DMS 273 treated with DMSO at 0.1 percent for 48 hours (cell line): ENCODE measurements at places on chromosomes 13 and 19.

DNA sequence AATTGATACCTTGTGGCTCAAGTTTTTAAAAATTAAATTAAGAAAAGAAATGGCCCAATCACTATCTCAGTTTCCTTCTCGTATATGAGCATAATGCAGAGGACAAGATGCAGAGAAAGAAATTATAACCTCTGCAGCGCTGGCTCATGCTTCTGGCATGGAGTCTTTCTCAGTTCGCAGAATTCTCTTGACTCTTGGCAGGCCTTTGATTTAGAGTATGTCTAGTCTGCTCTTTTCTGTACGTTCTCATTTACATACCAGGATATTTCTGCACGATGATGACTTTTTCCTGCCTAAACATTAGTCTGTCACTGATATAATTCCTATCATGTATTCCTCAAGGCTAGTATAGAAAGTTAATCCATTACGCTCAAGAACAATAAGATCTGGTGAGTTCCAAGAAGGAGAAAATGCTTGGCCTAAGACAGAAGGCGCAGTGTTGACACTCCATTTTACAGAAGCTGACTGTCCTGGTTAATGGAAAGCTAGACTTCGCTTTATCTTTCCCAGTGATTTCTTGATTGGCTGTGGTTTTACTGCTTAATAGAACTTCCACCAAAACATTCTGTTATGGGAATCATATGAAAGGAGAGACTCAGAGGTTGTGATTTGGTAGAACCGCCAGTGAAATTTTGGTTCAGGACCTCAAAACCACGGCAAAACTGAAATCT is 1.7 kb upstream of the SMAD9 start:
- no peak for DNase-seq

DNA sequence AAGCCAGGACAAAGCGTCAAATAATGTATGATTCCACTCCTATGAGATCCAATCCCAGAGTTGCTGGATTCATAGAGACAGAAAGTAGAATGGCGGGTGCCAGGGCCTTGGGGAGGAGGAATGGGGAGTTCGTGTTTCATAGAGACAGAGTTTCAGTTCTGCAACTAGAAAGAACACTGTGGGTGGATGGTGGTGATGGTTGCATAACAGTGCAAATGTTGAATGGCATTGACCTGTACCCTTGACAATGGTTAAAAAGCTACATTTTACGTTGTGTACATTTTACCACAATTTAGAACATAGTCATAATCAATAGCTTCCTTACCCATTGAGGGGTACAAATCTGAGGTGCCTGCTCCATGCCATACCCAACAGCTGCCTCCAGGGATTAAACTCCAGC is 33.4 kb downstream of the MBD3L2B start:
- DNase-seq = no peak

GRCh38 chr13:71358218-71358617 is 508.8 kb downstream of the DACH1 start:
- DNase-seq = no peak

DNA sequence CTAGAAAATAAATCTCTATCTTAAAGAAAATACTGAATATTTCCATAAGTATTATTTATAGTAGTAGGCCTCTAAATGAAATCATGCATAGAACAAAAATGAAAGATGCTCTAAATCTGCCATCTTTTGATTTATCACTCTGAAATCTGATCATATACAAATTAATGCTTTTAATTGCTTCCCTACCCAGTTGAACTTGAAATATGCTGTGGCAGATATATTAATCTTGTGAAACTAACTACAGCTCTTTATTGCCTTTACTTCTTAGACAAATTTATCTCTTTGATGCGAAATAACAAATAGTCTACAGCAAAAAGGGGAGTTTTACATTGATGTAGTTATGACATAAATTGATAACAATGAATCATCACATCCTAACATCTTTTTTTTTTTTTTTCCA is 510.7 kb upstream of the SLITRK6 start:
- DNase-seq = no peak
